NCI-H460 (cell line): ENCODE measurements at places on chromosomes 3 and 15.

GRCh38 chr3:53813229-53813628 lies 33.0 kb downstream of the CHDH start:
- DNase-seq: no peak

GRCh38 chr15:23835953-23836352 lies 148.8 kb upstream of the NDN start:
- no peak for DNase-seq

GRCh38 chr3:18410205-18410604 lies 14.9 kb downstream of the SATB1 start:
- no peak for DNase-seq

GRCh38 chr3:142459096-142459495 lies 11.3 kb upstream of the XRN1 start:
- no peak for DNase-seq

- no peak for DNase-seq
Observed at GRCh38 chr15:89301304-89302089, 33.1 kb downstream of the POLG start.

GRCh38 chr3:168585544-168585943 lies 489.8 kb upstream of the GOLIM4 start:
- no peak for DNase-seq

DNA sequence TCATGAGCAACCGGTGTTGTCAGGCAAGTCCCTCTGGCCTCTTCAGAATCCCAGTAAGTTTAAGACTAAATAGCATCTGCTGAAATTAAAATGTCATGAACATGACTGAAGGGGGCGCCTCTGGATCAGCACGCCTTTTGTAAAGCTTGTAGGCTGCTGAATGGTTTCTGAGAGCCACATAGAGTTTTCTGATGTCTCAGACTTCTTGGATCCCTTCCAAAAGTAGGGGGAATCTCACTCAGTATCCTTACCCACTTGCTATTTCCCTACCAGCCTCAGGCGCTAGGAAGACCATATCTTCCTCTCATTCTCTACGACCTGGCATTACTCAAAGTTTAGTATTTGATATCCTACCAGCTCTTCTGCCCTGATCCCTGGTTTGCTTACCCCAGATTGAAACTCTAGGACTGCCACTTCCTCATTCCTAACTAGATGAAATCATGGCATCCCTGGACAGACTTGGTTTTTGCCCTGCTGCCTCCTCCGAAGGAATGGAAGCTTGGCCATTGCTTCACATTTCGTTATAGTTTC lies 62.7 kb upstream of the CD47 start:
- peak; percentile 56 for DNase-seq

- DNase-seq: no peak
Observed at GRCh38 chr3:130463221-130463620, 53.8 kb upstream of the COL6A6 start.
